ENCODE measurements at places on chromosomes 1 and 21.

- DNase-seq: no peak
These were observed 138.1 kb upstream of the ADAMTS5 start for GRCh38 chr21:27104846-27105431.

- DNase-seq: no peak
These were observed 33.6 kb downstream of the ACOT11 start for GRCh38 chr1:54581621-54582035.

- DNase-seq: no peak
These were observed 4.2 kb downstream of the STXBP3 start for GRCh38 chr1:108750476-108751181.

DNA sequence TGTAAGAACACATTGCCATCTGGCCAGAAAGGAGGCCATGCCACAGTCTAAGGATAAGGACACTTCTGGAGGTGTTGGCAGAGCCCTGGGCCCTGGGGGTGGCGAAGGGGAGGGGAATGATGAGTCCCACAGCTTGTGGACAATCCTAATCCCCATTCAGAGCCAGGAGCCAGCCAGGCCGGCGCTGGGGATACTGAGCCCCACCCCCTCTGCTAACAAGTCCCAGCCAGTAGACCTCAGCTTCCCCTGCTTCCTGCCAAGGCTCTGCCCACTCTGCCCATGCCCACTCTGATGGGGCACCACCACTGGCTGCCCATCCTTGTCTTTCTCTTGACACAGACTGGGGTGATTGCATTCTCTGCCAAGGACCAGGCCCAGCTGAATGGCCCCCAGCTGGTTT lies 71.9 kb downstream of the NAV1 start:
- DNase-seq: no peak

Measured in effector CD8-positive, alpha-beta T cell (primary cell).